Testis (tissue), 5 donors: ENCODE measurements at places on chromosomes 13 and 19. TPM values are rescaled to one million over a fixed set of nuclear protein-coding genes. Genes with fewer than 3 reads are reported as not detected.

- H3K36me3 ChIP-seq = no peaks in the 10 kb centered on the region
- no peak overlapping the region for H3K4me3 ChIP-seq
- H3K27me3 ChIP-seq = no peaks in the 10 kb centered on the region
- no peak overlapping the region for H3K27ac ChIP-seq
- DNase-seq = peak; percentile 58
- H3K4me1 ChIP-seq = no peaks in the 10 kb centered on the region
These were observed 46.4 kb downstream of the N4BP2L1 start for GRCh38 chr13:32381539-32381938.

GRCh38 chr19:50550594-50550966, 17.7 kb downstream of the LRRC4B start:
- DNase-seq = no peak
- H3K27ac ChIP-seq = no peak overlapping the region
- no peaks in the 10 kb centered on the region for H3K27me3 ChIP-seq
- H3K4me1 ChIP-seq = peaks cover 4% of the 10 kb centered on the region
- H3K36me3 ChIP-seq = no peaks in the 10 kb centered on the region

DNA sequence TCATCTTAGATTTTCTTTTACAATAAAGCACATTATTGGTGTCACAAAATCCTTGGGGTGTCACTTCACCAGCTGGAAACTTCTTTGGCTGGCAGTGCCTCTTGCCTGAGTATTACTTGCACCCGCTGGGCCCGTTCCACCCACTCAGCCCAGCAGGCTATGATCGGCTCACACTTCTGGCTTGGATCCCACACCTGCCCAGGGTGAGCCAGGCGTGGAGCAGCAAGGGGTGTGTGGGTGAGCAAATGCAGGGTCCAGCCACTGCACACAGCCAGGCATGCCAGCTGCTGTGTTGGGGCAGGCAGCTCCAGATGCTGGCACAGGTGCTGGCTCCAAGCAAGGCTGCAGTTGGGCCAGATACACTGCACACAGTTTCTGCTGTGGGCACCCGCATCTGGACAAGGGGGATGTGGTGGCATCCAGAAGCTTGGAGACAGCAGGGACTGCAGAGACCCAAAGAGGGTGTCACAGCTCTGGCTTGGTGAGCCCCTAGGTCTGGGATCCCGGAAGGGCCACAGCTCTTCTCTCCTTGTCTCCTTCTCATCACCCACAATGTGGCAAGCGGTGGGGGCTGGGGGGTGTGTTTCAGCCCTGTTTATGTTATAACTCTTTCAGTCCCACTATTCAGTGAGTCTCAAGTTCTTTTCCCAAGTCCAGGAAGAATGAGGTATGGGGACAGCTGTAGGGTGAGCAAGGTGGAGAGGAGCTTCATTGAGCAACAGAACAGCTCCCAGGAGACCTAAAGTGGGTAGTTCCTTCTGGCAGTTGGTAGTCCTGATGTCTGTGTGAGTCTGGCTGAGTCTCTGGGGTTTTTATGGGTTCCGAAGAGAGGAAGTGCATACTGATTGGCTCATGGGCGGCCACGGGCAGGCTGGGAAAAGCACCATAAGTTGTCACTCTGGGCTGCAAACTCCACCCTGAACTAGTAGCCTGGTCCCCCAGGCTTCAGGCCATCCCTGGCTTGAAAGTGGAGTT, 25.3 kb upstream of the TBC1D4 start:
- no peak for DNase-seq
- H3K4me1 ChIP-seq = no peaks in the 10 kb centered on the region
- no peak overlapping the region for H3K4me3 ChIP-seq
- no peak overlapping the region for H3K27ac ChIP-seq
- no peaks in the 10 kb centered on the region for H3K27me3 ChIP-seq
- H3K36me3 ChIP-seq = no peaks in the 10 kb centered on the region

DNA sequence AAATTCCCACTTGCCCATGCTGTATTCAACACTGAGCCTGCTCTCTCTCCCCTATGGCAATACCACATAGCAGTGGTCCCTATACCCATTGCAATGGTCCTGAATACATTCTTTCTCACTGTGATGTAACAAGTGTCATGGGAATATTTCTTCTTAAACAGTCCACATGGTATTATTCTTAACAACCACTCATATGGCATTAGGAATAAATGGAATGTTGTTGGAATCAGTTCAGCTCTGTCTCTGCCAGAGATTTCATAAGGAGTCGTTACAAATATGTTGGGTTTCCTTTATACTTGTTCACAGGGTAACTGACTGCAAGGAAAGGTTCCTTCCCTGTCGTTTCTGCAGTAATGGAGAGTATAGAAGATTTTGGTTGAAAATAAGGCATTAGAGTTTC, 128.3 kb upstream of the SPATA13 start:
- H3K4me1 ChIP-seq = peaks cover 20% of the 10 kb centered on the region
- H3K27me3 ChIP-seq = no peaks in the 10 kb centered on the region
- no peaks in the 10 kb centered on the region for H3K36me3 ChIP-seq
- H3K4me3 ChIP-seq = no peak overlapping the region
- H3K27ac ChIP-seq = no peak overlapping the region
- DNase-seq = no peak

- H3K4me1 ChIP-seq = peaks cover 31% of the 10 kb centered on the region
- no peaks in the 10 kb centered on the region for H3K27me3 ChIP-seq
- no peaks in the 10 kb centered on the region for H3K36me3 ChIP-seq
- no peak overlapping the region for H3K4me3 ChIP-seq
These were observed 41.7 kb downstream of the LTBP4 start for GRCh38 chr19:40642757-40643305.

The MARK4 gene
- 200 TPM for total RNA-seq

The KIRREL2 gene
- total RNA-seq = 0.56 TPM

The ATP1A3 gene
- total RNA-seq = 60.8 TPM

The ZNF181 gene
- total RNA-seq = 16.1 TPM
